ENCODE measurements at places on chromosomes 4 and X.

DNA sequence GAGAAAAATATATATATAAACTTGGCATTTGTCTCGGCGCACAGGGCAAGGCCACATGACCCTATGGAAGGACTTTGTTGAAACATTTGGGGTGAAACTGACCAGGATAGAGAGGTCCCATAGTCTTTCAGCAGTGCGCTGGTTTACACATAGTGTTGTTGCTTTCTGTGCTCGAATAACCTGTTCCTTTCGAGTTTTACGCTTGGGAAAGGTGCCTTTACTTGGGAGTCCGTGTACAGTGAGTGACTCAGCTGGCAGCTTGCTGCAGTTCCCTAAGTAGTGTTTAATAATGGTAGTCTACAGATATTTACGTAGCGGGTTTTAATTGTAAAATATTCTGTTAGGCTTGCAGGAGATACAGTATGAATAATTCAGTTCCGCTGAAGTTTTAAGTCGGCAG is 578 bp downstream of the APOOL start:
- no peak for DNase-seq

DNA sequence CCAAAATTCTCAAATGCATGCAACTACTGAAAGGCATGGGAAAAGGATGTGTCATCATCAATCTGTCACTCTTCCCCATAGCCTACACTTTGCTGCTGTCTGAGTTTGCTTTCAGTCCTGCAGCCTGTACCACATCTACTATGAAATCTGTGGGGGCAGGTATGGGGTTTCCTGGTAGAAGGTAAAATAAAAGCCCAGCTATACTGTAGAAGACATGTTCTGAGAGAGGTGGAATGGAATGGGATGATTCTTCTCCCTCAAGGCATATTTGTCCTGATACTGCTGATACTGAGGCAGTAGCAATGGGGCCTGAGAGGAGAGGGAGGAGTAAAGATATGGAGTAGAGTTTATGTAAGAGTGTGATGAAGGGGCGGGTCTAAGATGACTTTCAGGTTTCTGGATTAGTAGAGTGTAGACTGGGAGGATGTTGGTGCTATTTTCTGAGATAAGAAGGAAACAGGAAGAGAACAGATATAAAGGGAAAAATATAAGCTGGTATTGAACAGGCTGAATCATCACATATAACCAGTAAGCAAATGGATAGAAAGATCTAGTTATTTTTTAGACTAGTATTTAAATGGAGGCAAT is 38.7 kb upstream of the GYPA start:
- DNase-seq: no peak

DNA sequence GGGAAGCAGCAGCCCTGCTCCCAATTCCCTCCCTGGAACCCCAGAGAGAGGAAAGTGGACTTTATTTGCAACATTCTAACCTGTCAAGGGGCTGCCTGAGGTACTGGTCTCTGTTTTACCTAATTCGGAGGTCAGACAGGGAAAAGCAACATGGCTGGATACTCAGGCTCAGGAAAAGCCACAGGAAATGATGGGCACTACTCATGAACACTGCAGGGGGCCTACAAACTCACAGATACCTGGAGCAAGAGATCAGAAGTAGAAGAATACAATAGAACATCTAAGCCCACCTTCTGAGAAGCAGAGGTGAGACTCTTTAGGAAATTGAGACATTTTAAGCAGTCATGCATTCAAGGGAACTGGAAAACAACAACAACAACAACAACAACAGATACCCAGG is 15.4 kb upstream of the CSTF2 start:
- no peak for DNase-seq

DNA sequence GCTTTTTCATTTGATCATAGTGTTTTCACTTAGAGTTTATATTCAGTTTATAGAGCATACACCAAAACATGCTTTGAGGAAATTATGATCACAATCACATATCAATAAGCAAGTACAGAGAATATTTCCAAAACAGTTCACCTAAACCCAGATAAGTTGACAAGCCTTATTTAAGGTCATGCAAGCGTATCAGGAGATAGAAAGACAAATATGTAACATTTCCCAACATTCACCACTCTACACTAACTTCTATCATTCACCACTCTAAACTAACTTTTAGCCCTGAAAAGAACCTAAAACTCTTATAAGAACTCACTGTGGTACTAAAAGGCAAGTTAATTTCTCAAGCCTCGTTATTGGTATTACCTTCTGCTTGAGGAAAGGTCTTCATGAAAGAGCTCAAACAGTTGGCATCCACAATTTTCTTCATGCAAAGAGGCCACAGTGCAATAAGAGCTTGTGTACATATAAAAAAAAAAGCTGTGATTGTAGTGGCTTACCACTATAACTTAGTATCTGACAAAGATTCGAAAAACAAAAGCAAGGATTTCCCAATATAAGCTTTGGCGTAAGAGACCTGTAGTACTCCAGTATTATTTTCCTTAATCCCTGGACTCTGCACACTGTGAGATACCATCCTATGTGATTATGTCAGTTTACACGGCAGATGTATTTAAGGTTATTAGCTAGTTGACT is 903.3 kb downstream of the STIM2 start:
- no peak for DNase-seq

DNA sequence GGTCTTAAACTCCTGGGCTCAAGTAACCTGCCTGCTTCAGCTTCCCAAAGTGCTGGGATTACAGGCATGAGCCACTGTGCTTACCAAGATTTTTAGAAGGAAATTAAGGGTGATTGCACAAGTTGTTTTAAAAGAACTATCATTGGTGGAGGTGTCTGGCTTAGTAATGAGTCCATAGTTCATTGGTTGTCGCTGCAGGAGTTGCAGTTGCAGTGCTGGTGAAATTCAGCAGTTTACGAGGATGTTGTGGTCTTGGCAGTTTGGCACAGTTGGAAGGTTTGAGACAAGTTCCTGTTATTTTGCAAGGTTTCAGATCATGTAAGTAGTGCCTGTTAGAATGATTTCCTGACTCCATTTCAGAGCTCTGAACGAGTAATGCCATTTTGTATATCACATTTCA is 48.1 kb downstream of the RAB40AL start:
- no peak for DNase-seq

DNA sequence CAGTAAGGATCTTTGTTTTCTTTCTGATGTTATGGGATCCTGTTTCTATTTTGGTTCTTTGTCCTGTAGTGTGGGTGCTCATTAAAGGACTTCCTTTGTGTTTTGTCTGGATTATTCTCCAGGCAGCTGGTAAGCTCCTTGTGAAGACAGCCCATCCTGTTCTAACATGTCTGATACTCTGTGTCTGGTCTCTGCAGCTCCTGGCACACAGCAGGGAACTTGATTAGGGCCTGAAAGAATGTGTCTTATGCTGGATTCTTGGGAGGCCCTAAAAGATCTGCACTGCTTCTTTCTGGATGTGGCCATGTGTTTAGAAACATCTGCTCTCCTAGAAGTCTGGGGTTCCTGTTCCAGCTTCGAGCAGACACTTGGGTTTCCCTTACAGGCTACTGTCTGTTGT is 38.1 kb upstream of the ATXN3L start:
- DNase-seq: no peak

DNA sequence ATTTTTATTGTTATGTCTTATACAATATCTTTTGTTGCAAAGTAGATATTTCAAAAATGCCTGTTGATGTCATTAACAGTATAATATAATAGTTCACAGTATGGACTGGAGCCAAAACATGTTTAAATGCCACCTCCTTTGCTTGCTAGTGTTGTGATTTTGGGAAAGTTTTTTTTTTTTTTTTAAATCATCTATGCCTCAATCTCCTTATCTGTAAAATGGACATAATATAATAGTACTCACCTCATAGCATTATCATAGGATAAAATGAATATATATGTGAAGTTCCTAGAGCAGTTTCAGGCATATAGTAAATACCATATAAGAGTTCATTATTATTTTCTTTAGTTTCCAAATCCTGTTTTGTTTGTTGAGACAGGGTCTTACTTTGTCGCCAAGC is 18.3 kb upstream of the MRPL1 start:
- no peak for DNase-seq

DNA sequence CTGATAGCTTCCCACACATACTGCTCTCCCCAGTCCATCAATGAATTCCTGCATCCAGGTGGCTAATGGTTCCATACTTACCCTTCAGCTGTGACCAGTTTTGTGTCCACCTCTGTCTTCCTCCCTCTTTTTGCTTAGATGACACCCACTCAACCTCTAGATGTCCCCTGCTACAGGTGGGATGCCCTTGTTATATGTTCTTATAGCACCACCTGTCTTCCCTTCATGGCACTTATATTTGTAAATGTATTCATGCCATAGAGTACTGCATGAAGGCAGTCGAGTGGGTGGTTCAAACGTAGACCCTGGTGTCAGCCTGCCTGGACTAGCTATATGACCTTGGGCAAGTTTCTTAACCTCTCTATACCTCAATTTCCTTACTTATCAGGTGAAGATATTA is 6.5 kb upstream of the USP46 start:
- no peak for DNase-seq

GRCh38 chrX:124960454-124960853 is 359.2 kb upstream of the TEX13C start:
- no peak for DNase-seq

- no peak for DNase-seq
Observed at GRCh38 chrX:13311560-13311959, 8.3 kb downstream of the ATXN3L start.

GRCh38 chr4:173525118-173526011 is 4.7 kb downstream of the HAND2 start:
- no peak for DNase-seq

GRCh38 chr4:109434007-109434971 is 674 bp downstream of the SEC24B start:
- DNase-seq: no peak

DNA sequence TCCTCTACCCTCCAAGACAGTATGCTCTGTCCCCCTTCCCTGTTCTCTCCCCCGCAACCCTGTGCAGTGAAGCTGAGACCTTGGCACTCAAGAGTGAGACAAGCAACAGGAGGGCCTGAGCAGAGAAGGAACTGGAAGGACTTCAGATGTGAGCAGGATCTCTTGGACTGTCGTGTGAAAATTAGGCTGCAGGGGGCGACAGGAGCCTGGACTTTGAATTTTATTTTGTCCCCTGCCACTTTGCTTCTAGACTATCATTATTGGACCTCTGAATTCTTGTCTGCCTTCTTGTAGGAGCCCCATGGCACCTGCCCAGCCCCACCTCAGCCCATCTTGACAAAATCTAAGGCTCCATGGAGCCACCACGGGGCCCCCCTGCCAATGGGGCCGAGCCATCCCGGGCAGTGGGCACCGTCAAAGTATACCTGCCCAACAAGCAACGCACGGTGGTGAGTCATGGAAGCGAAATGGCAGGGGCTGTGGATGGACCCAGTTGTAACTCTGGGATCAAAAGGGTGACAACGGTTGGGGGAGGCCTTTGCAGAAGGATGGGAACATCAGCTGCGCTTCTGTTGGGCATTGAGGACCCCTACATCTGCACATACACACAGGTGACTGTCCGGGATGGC is 1.7 kb downstream of the ARAF start:
- no peak for DNase-seq

- no peak for DNase-seq
Observed at GRCh38 chrX:12721042-12721441, 70.2 kb upstream of the PRPS2 start.
